ENCODE measurements at places on chromosomes 16 and 17. TPM values are rescaled to one million over a fixed set of nuclear protein-coding genes. Genes with fewer than 3 reads are reported as not detected.

The ABCC1 gene
- total RNA-seq, result 2.5 TPM

DNA sequence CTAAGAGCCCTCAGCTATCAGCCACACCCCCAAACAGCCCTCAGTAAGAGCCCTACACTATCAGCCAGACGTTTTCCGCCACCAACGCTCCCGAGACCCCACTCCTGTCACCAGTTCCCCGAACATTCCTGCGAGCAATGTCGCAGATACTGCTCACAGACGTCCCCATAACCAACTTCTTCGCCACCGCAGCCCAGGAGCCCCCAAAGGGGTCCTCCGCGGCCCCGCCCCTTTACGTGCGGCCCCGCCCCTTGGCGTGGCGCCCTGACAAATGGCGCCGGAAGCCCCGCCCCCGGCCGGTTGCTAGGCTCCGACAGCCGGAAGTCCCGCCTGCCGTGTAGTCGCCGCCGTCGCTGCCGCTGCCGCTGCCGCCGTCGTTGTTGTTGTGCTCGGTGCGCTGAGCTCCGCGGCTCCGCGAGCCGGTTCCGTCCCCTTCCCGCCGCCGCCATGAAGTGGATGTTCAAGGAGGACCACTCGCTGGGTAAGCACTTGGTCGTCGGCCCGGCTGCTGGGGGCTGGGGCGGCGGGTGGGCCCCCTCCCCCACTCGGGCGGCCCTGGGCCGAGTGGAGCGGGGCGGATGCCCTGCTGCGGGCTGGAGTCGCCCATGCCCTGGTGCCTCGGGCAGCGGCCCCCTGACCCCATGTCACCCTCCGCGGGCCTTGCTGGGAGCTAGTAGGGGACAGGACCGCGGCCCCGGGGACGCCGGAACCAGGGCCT, at the start of gene GABARAPL2:
GABARAPL2 (plus strand) TSS at position 340 of the 718 bp plus-strand sequence; CDS start at position 448, 108 bp downstream.
- peak; percentile 89 for DNase-seq

DNA sequence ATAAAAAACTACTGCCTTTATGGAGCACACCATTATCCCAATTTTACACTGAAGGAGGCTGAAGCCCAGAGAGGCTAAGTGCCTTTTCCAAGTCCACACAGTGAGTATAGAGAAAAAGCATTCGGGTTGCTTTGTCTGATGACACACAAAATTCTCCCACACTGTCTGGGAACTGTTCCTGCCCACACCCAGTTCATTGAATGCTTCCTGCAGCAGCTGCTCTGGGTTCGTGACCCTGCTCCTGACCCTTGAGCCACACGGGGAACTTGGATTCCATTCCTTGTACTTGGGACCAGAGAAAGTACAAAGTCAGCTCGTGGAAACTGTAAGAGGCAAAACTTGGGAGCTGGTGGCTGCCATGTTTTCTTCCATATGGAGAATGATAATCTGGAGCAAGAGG, 57.9 kb downstream of the AKAP1 start:
- no peak for DNase-seq

DNA sequence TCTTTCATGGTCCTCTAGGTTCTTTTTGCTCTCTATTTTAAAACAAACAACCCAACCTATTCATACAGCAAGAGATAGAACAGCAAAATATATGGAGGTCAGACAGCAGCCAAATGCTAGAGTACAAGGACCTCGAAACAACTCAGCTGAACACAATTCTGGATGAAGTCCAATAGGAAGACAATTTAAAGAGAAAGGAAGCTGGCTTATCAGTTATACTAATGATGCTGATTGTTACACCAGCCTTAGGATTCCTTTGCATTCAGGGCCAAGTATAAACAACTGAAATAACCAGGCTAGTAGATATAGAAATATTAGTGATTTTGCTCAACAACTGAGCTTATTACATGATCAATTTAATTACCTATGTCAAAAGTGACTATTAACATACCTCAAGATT, 2.5 kb downstream of the SSH2 start:
- no peak for DNase-seq

DNA sequence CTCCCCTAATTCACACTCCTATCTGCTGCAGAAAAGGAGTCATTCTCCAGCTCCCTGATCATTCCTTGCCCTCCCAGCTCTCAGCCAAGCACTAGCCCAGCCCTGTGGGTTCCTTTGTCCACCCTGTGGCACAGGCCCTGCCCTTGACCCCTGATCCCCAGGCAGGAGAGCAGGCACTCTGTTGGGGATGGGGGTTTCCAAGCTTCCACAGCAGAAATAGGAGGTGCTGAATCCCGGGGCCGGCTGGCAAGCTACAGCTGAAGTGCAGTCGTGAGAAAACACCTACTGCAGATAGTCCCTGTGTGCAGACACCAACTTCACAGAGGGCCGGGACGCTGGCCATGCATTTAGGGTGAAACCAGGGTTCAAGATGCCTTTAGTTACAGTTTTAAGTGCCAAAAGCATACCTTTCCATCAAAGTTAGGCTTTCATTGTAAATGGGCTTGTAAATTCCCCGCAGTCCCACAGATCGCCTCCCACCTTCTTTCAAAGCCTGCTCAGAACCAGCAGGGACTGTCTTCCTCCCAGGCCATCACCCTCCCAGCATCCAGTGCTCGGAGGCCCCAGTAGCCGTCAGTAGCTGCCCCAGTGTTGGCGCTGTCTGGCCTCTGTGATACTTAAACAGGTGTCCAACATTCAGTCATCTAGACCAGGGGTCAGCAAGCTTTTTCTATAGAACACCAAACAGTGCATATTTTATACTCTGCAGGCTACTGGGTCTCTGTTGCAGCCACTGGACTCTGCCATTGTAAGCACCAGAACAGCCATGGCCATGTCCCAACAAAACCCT, 10.6 kb downstream of the CPSF4L start:
- DNase-seq, result no peak

GRCh38 chr16:78057803-78058564, 35.6 kb downstream of the CLEC3A start:
- DNase-seq, result no peak

The KCNH4 gene
- not detected for total RNA-seq

All from left lobe of liver (tissue), 2 donors.